PC-3 (cell line): ENCODE measurements at places on chromosomes 3 and 15. TPM values are rescaled to one million over a fixed set of nuclear protein-coding genes. Genes with fewer than 3 reads are reported as not detected.

DNA sequence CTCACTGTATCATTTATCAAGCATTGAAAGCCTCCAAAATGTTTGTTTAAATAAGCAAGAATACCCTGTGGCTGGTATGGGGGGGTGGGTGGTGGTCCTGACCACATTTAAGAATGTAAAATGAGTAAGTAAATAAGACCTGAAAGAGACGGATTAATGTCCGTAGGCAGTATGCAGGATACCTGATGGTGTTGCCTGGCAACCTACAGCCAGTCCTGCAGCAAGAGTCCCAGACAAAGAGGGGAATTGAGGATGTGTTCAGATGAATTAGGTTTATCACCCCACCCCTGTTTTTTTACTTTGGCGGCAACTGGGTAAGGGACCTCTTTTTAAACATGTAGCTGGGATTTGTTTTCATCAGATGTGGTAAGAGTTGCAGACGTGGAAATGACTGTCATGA lies 99.8 kb upstream of the BFSP2 start:
- H3K4me1 ChIP-seq: peaks cover 4% of the 10 kb centered on the region
- H3K4me3 ChIP-seq: no peak overlapping the region
- no peak for DNase-seq
- H3K27me3 ChIP-seq: 0 out of 2 replicates have a peak, but pooled peaks cover 4% of the 10 kb centered on the region

DNA sequence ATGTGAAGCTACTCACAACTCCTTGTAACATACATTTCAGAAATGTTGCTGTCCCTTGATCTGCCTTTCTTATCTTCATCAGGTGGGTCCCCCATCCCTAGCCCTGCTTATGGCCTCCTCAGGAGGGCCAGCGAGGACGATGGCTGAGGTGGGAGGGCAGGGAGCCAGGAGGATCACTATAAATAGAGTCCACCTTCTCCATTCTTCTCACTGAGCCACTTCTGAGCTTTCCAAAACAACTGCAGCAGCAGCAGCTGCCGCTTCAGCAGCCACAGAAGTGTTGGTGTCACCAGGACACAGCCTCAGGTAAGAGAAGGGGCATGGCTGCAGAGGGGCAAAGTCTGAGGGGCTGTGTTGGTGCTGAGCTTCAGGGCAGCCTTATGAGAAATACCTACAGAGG lies 53.5 kb downstream of the ANAPC13 start:
- no peak overlapping the region for H3K27ac ChIP-seq
- no peaks in the 10 kb centered on the region for H3K36me3 ChIP-seq
- peaks cover 10% of the 10 kb centered on the region for H3K4me1 ChIP-seq
- DNase-seq: no peak
- no peak overlapping the region for H3K4me3 ChIP-seq
- no peaks in the 10 kb centered on the region for H3K27me3 ChIP-seq

Gene SMCO1
- total RNA-seq: not detected in 2 replicates

Gene GOLGA8S
- not detected in 2 replicates for total RNA-seq

Gene GOLGA8G
- total RNA-seq: not detected in 2 replicates

Gene CFAP100
- not detected in 2 replicates for total RNA-seq

Gene STAB1
- total RNA-seq: 0.33 TPM in 1 of 2 replicates, not detected in the other
